Activated CD4-positive, alpha-beta T cell treated with anti-CD3 and anti-CD28 coated beads for 36 hours (primary cell): ENCODE measurements at places on chromosomes 4 and X. TPM values are rescaled to one million over a fixed set of nuclear protein-coding genes. Genes with fewer than 3 reads are reported as not detected.
A peak's percentile ranks its signal among the peaks of the same experiment; 100 is the strongest.

DNA sequence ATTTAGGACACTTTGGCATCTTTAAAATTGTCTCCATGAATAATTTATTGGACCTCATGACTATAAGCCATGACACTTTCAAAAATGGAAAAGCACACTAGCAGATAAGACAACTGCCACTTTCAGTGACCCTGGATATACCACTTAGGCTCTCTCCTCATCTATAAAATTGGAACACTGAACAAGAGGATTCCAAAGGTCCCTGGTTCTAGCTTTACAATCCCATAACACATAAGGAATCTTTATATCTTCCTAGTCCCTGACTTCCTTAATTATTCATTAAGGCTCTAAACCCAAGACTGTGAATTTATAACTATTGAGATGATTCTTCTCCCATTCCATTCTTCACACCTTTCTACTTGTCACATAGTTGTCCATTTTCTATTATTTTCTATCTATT, 190.2 kb downstream of the SCFD2 start:
- DNase-seq = no peak

DNA sequence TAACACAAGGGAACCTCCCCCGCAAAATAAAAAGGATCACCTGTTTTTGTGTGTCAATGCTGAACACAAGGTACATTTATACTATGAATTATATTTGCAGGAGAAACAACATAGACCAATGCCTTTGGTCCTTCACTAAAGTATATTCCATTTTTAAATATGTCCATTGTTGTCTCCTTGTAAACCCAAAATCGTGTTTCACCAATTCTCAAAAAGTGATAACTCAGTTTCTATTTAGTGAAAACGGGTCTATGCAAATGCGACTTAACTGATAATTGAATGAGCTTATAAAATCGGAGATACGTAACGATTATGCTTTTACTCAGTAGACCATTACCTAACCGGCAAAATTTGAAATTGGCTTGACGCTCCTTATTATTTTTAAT, 2.1 kb downstream of the BRWD3 start:
- no peak for DNase-seq

GRCh38 chrX:151153667-151154066, 22.7 kb upstream of the GPR50 start:
- DNase-seq = no peak

DNA sequence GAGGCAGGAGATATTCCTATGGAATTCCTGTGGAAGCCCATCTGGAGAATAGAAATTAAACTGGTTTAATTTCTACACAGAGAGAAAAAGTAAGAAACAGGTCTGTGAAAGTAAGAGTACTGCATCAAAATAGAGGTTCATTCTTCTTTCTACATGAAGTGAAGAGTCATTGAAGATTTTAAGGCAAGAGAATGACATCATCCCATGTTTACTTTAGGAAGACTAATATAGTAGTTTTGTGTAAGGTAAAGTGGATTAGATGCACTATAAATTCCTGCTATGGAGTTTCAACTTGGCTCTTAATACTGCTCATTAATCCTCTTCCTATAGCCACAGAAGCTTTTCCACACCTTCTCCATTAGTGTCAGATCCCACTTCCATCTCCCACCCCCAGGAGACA, 47.6 kb downstream of the CNGA1 start:
- DNase-seq = no peak

GRCh38 chr4:117817301-117817700, 217.0 kb upstream of the NDST3 start:
- DNase-seq = no peak

DNA sequence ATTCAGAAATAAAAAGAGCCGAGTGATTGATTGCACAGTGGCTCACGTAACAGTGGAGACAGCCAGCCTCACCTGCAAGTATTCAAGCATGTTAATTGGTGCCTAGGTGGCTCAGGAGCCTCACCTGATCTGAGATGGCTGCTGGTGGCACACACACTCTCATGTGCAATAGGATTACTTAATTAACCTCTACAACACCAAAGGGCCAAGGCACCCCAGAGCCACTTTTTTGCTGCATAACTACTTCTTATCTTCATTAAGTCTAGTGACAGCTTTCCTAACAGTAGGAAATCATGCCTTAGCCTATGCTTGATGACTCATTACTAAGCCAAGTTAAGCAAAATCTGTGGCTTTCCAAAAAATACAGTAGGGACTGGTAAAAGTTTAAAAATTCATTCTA, 117.3 kb upstream of the NOCT start:
- no peak for DNase-seq

DNA sequence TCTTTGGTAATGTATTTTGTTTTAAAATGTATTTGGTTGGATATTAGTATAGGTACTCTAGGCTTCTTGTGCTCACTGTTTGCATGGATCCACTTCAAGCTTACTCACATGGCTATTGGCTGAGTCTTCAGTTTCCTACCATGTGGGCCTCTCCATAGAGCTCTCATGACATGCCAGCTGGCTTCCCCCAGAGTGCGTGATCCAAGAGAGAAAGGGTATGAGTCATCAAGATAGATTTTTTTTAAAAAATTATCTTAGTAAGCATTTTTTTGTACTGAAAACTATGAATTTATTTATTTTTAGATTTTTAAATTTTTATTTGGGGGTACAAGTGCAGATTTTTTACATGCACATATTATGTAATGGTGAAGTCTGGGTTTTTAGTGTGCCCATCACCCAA, 219.1 kb upstream of the AMOT start:
- no peak for DNase-seq

AREG gene
- total RNA-seq = 0.91 TPM

GRCh38 chr4:155271557-155271956, 63.1 kb downstream of the NPY2R start:
- no peak for DNase-seq

NELFA gene
- total RNA-seq = 48.3 TPM

DNA sequence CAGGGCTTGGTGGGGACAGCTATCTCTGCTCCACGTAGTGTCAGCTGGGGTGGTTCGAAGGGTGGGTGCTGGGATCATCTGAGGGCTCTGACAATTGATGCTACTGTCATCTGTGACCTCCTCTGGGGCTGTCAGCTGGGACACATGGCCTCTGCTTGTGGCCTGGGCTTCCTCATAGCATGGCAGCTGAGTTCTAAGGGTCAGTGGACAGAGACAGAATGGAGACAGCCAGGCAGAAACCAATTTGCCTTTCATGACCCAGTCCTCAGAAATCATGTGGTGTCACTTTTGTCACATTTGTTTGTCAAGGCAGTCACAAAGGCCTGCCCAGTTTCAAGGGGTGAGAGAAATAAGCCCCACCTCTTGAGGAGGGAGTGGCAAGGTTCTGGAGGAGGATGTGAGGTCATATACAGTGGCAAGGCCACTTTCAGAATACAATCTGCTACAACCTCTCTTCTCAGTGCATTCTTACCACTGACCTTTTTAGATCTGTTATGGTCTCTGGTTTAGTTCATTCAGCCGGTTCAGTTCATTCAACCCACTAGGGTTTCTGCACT, 103.6 kb upstream of the BCOR start:
- DNase-seq = peak; percentile 28

TREX2 gene
- total RNA-seq = 0.91 TPM

DNA sequence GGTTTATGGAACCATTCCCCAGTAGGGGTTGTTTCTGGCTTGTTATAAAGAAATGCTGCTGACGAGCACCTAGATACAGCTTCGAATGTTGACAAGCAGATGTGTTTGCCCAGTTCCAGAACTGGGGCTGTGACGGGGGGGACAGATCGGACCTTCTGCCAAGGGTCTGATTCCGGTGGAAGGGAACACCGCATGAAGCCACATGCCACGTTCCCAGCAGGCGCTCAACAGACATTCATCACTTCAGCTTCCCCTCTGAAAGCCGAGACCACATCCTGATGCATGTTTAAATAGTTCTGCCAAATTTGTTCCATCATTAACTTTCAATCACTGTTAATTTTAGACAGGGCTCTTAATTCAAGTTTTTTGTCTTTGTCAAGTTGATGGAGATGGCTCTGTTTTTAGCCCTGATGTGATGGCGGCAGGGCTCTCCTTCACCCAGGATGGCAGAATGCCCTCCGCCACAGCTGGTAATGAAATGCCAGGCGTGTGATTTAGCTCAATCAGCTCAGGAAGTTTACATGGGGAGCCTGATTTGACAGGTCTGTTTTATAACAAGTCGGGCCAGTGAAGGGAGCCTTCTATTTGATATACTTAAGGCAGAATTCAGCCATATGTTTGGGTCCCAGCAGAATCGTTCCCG, 57.4 kb downstream of the PSAPL1 start:
- no peak for DNase-seq

DNA sequence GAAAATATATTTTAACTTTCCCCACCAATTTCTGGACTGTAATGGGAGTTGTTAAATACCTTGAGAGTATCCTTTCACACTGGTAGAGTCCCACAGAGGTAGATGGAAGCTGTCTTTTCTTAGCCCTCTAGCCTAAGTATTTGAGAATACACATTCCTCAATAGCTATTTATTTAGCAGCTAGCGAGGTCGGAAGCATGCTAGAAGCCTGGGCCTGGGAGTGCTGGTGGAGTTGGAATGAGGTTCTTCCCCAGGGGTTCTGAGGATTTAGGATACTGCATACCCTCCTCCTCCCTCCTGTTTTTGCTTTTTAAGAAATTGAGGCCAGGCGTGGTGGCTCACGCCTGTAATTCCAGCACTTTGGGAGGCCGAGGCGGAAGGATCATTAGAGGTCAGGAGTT, 999 bp upstream of the KLHL15 start:
- DNase-seq = no peak

DNA sequence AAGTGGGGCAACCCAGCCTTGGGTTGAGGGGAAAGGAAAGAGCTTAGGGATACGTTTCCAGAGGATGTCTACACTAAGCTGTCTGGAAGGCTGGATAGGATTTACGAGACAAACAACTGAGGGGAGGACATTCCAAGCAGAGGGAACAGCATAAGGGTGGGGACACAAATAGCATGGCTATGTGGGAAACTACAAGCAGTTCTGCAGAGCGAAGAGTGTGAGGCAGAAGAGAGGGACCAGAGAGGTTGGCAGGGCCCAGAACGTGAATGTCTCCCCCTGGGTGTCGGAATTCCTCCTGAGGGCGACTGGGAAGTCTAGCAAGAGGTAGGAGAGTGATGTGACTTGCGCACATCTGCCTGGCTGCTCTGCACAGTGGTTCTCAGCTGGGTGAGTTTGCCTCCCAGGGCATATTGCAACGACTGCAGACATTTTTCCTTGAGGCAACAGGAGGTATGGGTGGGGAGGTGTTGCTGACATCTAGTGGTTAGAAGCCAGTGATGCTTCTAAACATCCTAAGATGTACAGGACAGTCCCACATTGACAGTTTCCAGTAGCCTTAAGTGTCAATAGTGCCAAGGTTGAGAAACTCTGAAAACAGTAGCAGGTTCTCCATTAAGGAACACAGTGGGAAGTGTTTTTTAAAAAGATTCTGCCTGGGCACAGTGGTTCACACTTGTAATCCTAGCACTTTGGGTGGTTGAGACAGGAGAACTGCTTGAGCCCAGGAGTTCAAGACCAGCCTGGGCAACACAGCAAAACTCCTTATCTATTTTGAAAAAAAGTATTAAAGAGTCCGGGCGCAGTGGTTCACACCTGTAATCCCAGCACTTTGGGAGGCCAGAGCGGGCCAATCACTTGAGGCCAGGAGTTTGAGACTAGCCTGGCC, 9.2 kb downstream of the NDUFA1 start:
- DNase-seq = peak; percentile 44

GRCh38 chrX:55783723-55784122, 66.2 kb downstream of the RRAGB start:
- no peak for DNase-seq

DNA sequence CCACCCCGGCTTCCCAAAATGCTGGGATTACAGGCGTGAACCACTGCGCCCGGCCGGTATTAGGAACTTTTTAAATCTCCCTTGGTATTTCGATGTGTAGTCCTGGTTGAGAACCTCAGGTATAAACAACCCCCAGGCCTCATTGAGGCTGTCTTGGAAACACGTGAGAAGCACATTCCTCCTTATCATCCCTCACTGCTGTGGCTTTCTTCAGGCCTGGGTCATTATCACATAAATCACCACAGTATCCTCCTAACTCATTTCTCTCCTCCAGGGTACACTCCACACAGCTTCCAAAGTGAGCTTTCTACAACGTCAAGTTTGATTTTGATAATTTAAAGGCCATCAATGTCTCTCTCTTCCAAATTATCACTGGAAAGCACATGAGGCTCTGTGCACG, 198.2 kb downstream of the DCHS2 start:
- DNase-seq = no peak

SLC2A9 gene
- total RNA-seq = 0.76 TPM

DNA sequence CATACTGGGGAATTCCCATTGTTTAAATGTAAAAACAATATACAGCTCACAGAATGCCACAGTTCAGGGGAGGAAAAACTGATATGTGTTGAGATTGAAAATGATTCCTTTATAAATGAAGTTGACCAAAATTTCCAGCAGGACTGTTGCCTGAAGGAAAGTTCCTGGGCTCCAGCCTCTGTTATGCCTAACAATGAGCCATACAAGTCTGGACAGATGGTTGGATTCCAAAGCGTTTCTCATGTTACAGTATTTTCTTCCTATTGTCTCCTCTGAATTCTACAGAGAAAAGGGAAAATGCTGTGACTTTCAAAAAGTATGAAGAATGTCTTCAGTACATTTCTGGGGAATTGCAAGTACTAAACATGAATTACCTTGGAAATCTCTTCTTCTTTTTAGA, 73.3 kb downstream of the ALPK1 start:
- no peak for DNase-seq

DNA sequence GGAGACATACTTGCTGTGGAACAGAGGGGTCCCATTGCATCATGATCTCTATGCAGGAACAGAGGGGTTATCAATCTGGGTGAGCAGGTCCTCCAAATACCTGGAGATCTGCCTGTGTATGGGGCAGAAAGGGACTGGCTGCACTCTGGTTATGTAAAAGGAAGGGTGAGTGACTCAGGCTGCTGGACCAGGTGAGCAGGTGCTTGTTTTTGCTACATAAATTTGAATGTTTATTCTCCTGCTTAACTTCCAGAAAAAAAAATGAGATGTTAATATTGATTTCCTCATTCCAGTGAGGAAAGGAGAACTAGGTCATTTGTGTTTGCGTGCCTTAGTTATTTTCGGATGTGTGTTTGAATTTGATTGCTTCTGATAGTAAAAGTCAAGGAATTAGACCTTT, 225.8 kb upstream of the TRAM1L1 start:
- no peak for DNase-seq

DNA sequence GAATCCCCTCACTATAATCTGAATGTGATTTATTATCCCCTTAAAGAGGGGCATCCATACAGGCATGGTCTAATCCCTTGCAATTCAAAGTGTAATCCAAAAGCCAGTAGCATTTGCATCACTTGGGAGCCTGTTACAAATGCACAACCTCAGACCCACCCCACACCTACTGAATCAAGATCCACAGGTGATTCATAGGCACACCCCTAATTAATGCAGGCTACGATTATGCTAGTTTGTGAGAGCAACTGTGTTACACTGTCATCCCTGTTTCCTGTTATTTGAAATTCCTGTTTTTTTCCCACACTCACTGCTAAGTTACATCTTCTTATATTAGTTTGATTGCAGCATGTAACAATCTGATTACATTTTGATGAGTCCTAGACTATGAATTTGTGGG, 120.0 kb downstream of the RAB28 start:
- DNase-seq = no peak

- no peak for DNase-seq
Observed at GRCh38 chr4:96763546-96763945, 923.7 kb downstream of the PDHA2 start.

BGN gene
- not detected for total RNA-seq

GLRA3 gene
- not detected for total RNA-seq
